ENCODE measurements at places on chromosomes 4 and X.

GRCh38 chr4:75005727-75006126 is 72.8 kb downstream of the PARM1 start:
- DNase-seq, result no peak

GRCh38 chr4:64564126-64564525 is 154.9 kb upstream of the TECRL start:
- DNase-seq, result no peak

GRCh38 chr4:82467471-82467870 is 37.1 kb downstream of the ENOPH1 start:
- DNase-seq, result no peak

DNA sequence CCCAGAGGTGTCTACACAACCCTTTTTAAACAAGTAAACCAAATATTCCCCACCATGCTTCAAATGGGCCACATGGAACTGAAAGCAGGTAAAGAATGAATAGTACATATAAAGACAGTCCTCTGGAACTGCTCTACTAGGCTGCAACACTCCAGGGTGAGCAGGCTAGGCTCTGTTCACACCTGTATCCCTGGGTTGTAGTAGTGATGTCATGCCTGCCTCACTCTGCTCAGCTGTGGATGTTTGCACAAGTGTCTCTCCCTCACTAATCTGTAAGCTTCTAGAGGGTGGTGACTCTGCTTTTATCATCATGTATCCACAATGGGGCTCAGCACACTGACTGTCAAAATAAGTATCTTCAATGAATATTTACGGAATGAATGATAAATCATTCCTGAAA is 20.4 kb downstream of the LEF1 start:
- no peak for DNase-seq

- no peak for DNase-seq
Observed at GRCh38 chr4:116561768-116562167, 523.6 kb downstream of the TRAM1L1 start.

GRCh38 chr4:95838192-95838591 is 1.7 kb upstream of the PDHA2 start:
- DNase-seq, result no peak

- DNase-seq, result no peak
Observed at GRCh38 chr4:118289794-118290193, 63.0 kb downstream of the PRSS12 start.

DNA sequence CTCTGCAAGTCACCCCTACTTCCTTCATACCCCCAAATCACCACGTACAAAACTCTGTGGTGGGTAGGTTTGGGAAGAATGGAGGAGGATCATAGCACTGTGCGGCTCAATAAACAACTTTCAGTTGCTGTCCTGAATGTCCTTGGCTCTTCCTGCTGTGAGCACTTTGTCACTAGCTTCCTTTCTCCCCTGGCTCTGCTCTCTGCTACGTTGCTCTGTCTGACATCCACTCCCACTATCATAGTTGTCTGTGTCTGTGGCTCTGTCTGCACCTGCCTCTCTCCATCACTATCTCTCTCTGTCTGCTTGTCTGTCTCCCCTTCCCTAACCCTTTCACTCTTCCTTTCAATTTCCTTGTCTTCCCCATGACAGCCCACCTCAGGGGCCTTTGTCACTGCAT is 21.2 kb upstream of the SMPX start:
- DNase-seq, result no peak

DNA sequence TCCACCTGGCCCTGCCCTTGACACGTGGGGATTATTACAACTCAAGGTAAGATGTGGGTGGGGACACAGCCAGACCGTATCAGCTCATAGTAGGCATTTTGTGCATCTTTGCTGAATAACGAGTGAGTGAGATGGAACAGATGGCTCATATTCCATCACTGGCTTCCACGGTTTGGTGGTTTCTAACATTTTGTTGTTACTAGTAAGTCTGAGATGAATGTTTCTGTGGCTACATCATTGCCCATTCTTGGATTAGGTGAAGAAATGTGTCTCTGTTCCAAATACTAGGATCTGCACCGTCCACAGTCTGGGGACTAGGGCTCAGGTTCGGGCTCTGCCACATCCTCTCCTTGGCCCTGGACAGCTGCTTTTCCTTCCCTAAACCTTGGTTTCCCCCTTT is 3.6 kb downstream of the ABLIM2 start:
- no peak for DNase-seq

- DNase-seq, result no peak
Observed at GRCh38 chr4:109811707-109812106, 3.9 kb upstream of the GAR1 start.

- no peak for DNase-seq
Observed at GRCh38 chr4:175536852-175537453, 275.1 kb downstream of the GPM6A start.

- no peak for DNase-seq
Observed at GRCh38 chr4:25113915-25114904, 46.0 kb downstream of the SEPSECS start.

DNA sequence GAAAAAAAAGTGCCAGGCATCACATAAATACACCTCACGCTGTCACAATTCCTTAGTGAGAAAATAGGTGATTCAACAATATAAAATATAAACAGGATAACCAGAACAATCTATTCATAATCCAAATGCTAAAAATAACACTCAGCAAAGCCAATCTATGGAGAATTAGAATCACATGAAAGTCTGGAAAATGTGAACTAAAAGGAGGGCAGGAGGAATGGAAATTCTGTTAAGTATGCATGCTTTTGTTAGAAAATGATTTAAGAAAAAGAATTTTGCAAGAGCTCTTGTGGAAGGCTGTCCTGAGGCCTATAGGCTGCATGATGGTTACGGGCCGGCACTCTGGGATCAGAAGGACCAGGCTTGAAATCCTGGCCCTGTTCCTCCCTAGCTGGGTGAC is 70.6 kb upstream of the PROM1 start:
- no peak for DNase-seq

- no peak for DNase-seq
Observed at GRCh38 chr4:137345597-137345996, 186.7 kb downstream of the PCDH18 start.

- DNase-seq, result no peak
Observed at GRCh38 chrX:11678158-11678557, 12.4 kb upstream of the ARHGAP6 start.

GRCh38 chr4:182235021-182235795 is 8.0 kb upstream of the TENM3 start:
- no peak for DNase-seq

DNA sequence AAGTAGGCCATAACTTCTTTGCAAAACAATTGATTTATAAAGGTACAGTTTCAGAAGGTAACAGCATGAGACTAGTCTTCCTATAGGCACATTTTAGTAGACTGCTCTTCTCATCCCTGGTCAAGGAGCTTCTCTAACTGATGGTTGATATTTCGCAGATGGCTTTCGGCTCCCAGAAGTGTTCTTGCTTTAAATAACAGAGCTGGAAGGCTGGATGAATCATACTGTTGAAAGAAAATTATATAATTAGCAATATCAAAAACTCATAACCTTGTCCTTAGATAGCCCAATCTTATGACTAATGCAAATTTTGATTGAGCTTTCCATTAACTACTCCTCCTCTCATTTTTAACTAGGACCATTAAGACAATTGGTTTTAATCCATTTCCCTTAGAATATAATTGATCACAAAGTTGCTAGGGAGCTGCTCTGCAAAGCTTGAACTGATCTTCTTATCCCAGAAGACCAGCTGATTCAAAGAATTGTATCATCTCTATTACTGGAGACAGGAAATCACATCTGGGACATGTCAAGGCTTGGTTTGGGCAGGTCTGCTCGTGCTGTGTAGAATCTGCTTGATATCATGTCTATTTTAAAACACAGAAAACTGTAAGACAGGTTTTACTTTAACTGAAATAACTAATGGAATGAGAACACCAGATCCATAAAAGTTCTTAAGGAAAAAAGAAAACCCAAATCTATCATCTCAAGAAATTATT is 38.6 kb downstream of the CENPU start:
- no peak for DNase-seq

DNA sequence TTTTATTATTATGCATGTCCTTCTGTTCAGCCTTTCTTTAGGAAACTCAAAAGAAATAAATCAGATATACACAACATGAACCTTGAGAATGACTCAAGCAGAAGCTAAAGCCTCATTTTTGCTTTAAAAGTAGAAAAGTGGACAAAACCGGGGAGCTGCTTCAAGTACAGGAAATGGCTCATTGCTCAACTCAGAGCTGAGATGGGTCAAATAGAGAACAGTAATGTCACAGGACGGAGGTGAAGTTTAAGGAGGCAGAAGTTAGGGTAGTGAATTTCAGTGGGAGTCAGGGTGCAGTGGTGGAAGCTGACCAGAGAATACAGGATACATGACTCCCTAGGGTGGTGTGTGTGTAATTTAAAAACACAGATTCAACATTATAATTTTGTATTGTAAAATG is 22.2 kb downstream of the PHKA2 start:
- DNase-seq, result no peak

DNA sequence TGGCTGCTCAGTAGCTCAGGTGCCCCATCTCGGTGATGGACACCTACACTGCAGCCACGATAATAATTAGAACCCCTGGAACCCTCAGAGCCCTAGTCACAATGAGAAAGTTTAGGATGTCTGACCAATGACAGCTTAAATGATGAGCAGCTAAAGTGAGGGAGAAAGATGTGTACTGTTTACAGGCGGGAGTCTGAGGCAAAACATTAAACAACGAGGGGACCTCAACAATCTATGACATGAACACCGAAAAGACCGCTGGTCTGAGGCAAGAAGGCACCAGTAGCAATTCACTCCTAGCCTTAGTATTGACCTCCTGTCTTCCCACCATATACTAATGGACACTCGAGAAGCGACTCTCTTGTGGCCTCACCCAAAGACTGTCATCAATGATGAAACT is 369.5 kb upstream of the SMIM31 start:
- DNase-seq, result no peak

DNA sequence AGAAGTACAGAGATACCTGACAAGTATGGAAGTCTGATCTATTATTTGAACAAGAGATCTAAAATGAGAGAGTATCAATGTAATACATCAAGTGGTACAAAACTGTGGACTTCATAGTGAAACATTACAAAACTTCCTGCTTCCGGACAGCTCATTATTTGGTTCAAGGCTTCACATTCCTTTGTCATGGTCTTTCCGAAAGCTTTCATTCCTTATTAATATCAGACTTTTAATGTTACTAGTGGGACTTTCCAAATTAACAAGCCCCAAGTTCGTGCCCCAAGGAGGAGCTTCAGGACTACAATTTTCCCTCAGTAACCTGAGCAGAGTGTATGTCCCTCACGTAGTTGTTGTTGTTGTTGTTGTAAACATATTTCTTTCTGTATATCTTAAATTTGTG is 1.2 kb downstream of the CHIC2 start:
- DNase-seq, result no peak

GRCh38 chrX:11628399-11628798 is 37.3 kb downstream of the ARHGAP6 start:
- no peak for DNase-seq

- DNase-seq, result no peak
Observed at GRCh38 chr4:22190855-22191254, 242.3 kb upstream of the KCNIP4 start.
